ENCODE measurements at places on chromosomes 3 and 15. TPM values are rescaled to one million over a fixed set of nuclear protein-coding genes. Genes with fewer than 3 reads are reported as not detected.
A peak's percentile ranks its signal among the peaks of the same experiment; 100 is the strongest.

GRCh38 chr3:127367593-127367992, 79.7 kb upstream of the PRR20G start:
- H3K27me3 ChIP-seq: no peaks in the 10 kb centered on the region
- H3K27ac ChIP-seq: no peak overlapping the region

GRCh38 chr3:186514296-186515002, 29.7 kb downstream of the CRYGS start:
- no peak for DNase-seq
- H3K27ac ChIP-seq: no peak overlapping the region
- no peaks in the 10 kb centered on the region for H3K4me1 ChIP-seq
- no peaks in the 10 kb centered on the region for H3K27me3 ChIP-seq

DNA sequence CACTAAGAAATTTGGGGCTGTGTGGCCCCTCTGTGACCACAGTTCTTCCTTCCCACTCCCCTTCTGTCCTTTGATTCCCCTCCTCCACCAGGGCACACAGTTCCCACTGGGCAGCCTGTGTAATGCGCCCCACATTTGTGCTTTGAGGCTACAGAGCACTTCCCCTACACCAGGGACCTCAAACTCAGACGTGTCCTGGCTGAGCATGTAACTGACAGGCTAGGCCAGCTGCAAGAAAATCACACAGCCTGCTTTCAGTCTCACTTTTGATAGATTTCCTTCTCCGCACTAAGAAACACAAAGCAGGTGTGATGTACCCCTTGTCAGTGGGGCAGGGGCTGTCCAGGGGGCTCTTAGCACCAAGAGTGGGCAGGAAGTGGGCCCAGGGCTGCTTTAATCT, 29.6 kb downstream of the PRKCD start:
- H3K27me3 ChIP-seq: no peaks in the 10 kb centered on the region
- H3K4me1 ChIP-seq: no peaks in the 10 kb centered on the region
- H3K27ac ChIP-seq: no peak overlapping the region
- no peak overlapping the region for H3K4me3 ChIP-seq

GRCh38 chr3:147130461-147130860, 275.9 kb downstream of the ZIC4 start:
- H3K36me3 ChIP-seq: no peaks in the 10 kb centered on the region
- no peaks in the 10 kb centered on the region for H3K4me1 ChIP-seq
- no peak overlapping the region for H3K4me3 ChIP-seq
- no peak for DNase-seq

GRCh38 chr15:61651267-61651666, 409.0 kb downstream of the VPS13C start:
- H3K36me3 ChIP-seq: no peaks in the 10 kb centered on the region
- no peak overlapping the region for H3K4me3 ChIP-seq
- no peaks in the 10 kb centered on the region for H3K4me1 ChIP-seq
- no peak overlapping the region for H3K27ac ChIP-seq

GRCh38 chr3:101325393-101326134, 5.2 kb upstream of the IMPG2 start:
- no peaks in the 10 kb centered on the region for H3K4me1 ChIP-seq
- no peaks in the 10 kb centered on the region for H3K27me3 ChIP-seq
- DNase-seq: no peak
- H3K36me3 ChIP-seq: peaks cover 8% of the 10 kb centered on the region
- H3K4me3 ChIP-seq: no peak overlapping the region

DNA sequence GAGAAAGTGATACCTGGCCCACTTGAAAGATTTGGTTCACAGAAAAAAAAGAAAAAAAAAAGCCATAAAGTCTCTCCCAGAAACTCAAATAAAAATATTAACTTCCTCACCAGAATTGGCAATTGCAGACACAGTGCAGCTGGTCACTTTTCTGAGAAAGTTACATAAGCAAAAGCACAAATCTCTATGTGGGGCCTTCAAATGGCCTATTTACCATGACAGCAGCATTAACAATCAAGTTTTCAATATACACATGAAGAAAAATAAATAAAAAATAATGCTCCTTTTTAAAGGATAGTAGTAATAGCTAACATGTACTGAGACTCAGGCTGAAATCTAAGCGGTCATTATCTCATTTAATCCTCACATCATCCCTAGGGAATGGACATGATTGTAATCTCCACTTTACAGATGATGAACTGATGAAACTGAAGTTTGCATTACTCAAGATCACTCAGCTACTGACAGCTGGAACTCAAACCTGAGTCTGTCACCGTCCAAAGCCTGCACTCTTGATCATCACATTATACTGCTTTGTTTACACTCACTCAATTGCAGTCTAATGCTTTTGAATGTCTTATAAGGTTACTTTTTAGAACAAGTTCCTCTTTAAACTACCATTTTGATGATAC, 3.3 kb downstream of the NPTN start:
- DNase-seq: no peak
- no peaks in the 10 kb centered on the region for H3K27me3 ChIP-seq
- H3K36me3 ChIP-seq: no peaks in the 10 kb centered on the region
- no peak overlapping the region for H3K4me3 ChIP-seq
- no peak overlapping the region for H3K27ac ChIP-seq

GRCh38 chr3:39067286-39067685, 15.5 kb downstream of the WDR48 start:
- no peak overlapping the region for H3K4me3 ChIP-seq
- H3K4me1 ChIP-seq: no peaks in the 10 kb centered on the region
- no peak for DNase-seq
- H3K36me3 ChIP-seq: peaks cover 13% of the 10 kb centered on the region
- no peak overlapping the region for H3K27ac ChIP-seq

- no peak overlapping the region for H3K4me3 ChIP-seq
- H3K27me3 ChIP-seq: no peaks in the 10 kb centered on the region
- H3K27ac ChIP-seq: no peak overlapping the region
- DNase-seq: no peak
These were observed 119.0 kb upstream of the DLG1 start for GRCh38 chr3:197417441-197417840.

GRCh38 chr3:129441782-129442181, 1.8 kb downstream of the IFT122 start:
- DNase-seq: peak; percentile 23
- no peaks in the 10 kb centered on the region for H3K27me3 ChIP-seq
- H3K27ac ChIP-seq: peak overlapping the region; percentile 92
- H3K4me3 ChIP-seq: no peak overlapping the region

DNA sequence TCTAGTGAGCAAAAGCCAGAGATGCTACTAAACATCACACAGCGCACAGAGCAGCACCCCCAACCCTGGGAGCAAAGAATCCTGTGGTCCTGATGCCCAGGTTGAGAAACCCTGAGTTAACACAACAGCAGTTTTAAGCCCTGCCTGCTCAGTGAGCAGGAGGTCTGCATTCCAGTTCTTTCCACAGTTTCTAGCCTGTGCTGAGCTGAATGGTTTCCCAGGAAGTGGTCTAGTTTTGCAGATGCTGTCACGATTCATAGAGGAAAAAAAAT, 171.1 kb upstream of the PROK2 start:
- H3K27me3 ChIP-seq: no peaks in the 10 kb centered on the region
- H3K36me3 ChIP-seq: no peaks in the 10 kb centered on the region
- no peak overlapping the region for H3K4me3 ChIP-seq

The LRRC49 gene
- 14.2 TPM for total RNA-seq

The PLA2G4D gene
- not detected for total RNA-seq

The PRR20G gene
- not detected for total RNA-seq
